ENCODE measurements at places on chromosomes 16 and 17. TPM values are rescaled to one million over a fixed set of nuclear protein-coding genes. Genes with fewer than 3 reads are reported as not detected.

GRCh38 chr17:31051506-31051905 lies 43.3 kb upstream of the NF1 start:
- DNase-seq: no peak

Gene OR2C1
- total RNA-seq: 1.4 TPM

Gene OR1A2
- total RNA-seq: not detected

Gene CMTM2
- total RNA-seq: not detected

GRCh38 chr16:19486750-19487325 lies 35.1 kb downstream of the GDE1 start:
- DNase-seq: no peak
